ENCODE measurements at places on chromosomes 2 and 18. TPM values are rescaled to one million over a fixed set of nuclear protein-coding genes. Genes with fewer than 3 reads are reported as not detected.
A peak's percentile ranks its signal among the peaks of the same experiment; 100 is the strongest.

DNA sequence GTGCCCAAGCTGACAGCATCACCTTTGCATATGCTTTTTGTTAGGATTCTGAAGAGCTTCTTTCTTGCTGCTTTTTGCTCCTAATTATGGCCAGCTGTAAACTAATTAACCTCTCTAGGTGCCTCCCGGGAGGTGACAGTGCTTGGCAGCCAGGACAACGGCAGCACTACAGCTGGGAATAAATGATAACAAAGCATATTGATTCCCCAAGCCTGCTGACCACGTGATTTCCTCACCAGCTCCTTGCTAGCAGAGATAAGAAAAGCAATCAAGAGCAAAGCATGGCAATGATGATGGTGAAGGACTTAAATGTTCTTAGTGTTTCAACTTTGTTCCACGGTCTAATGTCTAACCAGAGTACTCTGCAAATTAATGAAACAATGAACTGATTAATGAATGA, 1074.4 kb upstream of the GYPC start:
- no peaks in the 10 kb centered on the region for H3K27me3 ChIP-seq
- H3K36me3 ChIP-seq, result no peaks in the 10 kb centered on the region
- no peak for DNase-seq

DNA sequence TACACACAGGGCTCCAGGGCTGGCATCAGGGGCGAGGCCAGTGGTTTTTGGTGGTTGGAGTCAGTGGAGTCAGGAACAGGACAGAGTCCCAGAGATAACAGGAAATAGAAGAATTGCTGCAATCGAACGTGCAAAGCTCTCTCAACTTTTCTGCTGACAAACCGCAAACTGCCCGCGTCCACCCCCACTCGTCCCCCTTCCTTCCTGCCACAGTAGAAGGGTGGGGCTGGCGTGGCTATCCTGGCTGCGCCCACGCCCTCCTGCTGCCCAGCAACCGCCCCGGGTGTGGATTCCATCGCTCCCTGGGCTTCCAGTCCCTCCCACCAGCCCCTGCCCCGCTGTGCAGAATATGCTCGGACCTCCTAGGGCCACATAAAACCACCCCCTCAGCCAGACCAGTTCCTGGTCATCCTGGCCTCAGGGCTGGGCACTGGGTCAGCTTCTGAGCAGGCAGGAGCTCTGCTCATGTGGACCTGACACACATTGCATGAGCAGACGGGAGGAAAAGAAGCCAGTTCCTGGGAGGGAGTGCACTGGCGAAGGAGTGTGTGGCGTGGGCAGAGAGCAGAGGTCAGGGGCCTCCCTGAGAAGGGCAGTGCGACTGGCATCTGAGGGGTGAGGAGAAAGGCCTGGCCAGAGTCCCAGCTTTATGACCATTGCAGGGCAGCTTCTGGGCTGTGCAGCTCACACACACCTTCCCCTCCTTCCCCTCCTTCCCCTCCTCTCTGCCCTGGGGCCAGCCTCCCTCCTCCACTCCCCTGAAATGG, 85.4 kb upstream of the ATG16L1 start:
- no peak overlapping the region for H3K4me3 ChIP-seq
- peaks cover 6% of the 10 kb centered on the region for H3K4me1 ChIP-seq
- peak; percentile 89 for DNase-seq
- H3K36me3 ChIP-seq, result peaks cover 6% of the 10 kb centered on the region
- no peak overlapping the region for H3K27ac ChIP-seq
- no peaks in the 10 kb centered on the region for H3K27me3 ChIP-seq

- no peaks in the 10 kb centered on the region for H3K27me3 ChIP-seq
- no peak overlapping the region for H3K27ac ChIP-seq
- H3K4me3 ChIP-seq, result no peak overlapping the region
- H3K36me3 ChIP-seq, result no peaks in the 10 kb centered on the region
- DNase-seq, result no peak
These were observed 2.1 kb upstream of the MC2R start for GRCh38 chr18:13917401-13917800.

GRCh38 chr18:62118328-62118727, 68.5 kb downstream of the PIGN start:
- no peak for DNase-seq
- H3K4me3 ChIP-seq, result no peak overlapping the region
- H3K36me3 ChIP-seq, result peaks cover 5% of the 10 kb centered on the region

DNA sequence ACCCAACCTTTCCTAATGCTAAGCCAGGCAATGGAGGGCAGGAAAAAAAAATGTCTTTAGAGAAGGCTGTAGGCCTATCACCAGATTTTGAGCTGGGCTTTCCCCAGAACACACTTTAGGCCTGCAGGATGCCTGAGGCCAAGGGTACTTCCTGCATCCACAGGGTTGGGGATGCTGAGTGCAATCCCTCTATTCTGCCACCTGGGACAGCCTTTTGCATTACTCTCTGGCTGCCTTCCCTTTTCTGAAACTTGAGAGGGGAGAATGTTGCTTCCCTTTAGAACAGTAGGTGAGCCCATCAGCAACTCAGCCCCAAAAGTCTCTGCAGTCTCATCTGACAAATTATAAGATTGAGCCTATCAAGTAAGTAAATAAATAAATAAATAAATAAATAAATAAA, 195.2 kb downstream of the SLC8A1 start:
- no peaks in the 10 kb centered on the region for H3K36me3 ChIP-seq
- H3K4me3 ChIP-seq, result no peak overlapping the region
- H3K27me3 ChIP-seq, result no peaks in the 10 kb centered on the region
- no peak for DNase-seq

GRCh38 chr18:49819823-49820671, 6.7 kb upstream of the ACAA2 start:
- peaks cover 25% of the 10 kb centered on the region for H3K36me3 ChIP-seq
- H3K27me3 ChIP-seq, result no peaks in the 10 kb centered on the region
- H3K4me3 ChIP-seq, result peak overlapping the region; percentile 78

GRCh38 chr2:106108351-106108750, 85.8 kb downstream of the UXS1 start:
- DNase-seq, result no peak
- peaks cover 17% of the 10 kb centered on the region for H3K4me1 ChIP-seq
- H3K27me3 ChIP-seq, result no peaks in the 10 kb centered on the region
- H3K4me3 ChIP-seq, result no peak overlapping the region
- no peak overlapping the region for H3K27ac ChIP-seq
- no peaks in the 10 kb centered on the region for H3K36me3 ChIP-seq

ABCB11 gene
- 0.06 TPM for total RNA-seq

AAK1 gene
- 97.1 TPM for total RNA-seq

DLX1 gene
- total RNA-seq, result not detected
